ENCODE measurements at places on chromosomes 4 and X. TPM values are rescaled to one million over a fixed set of nuclear protein-coding genes. Genes with fewer than 3 reads are reported as not detected.

Gene PIM2
- 14.8 TPM for total RNA-seq

Gene CUL4B
- 66.2 TPM for total RNA-seq

Gene STBD1
- 7.7 TPM for total RNA-seq

Gene GAGE13
- not detected for total RNA-seq

- no peak for DNase-seq
Observed at GRCh38 chr4:141356963-141357335, 136.3 kb downstream of the ZNF330 start.

GRCh38 chr4:36351082-36351666, 69.8 kb downstream of the DTHD1 start:
- no peak for DNase-seq

- no peak for DNase-seq
Observed at GRCh38 chr4:168118116-168118655, 25.8 kb downstream of the ANXA10 start.

- no peak for DNase-seq
Observed at GRCh38 chr4:116058129-116058528, 944.7 kb upstream of the NDST4 start.

GRCh38 chr4:139556071-139556723, at the start of gene SETD7:
SETD7 (minus strand) TSS chr4:139556219; CDS start chr4:139556137, 82 bp downstream.
- peak; percentile 18 for DNase-seq

DNA sequence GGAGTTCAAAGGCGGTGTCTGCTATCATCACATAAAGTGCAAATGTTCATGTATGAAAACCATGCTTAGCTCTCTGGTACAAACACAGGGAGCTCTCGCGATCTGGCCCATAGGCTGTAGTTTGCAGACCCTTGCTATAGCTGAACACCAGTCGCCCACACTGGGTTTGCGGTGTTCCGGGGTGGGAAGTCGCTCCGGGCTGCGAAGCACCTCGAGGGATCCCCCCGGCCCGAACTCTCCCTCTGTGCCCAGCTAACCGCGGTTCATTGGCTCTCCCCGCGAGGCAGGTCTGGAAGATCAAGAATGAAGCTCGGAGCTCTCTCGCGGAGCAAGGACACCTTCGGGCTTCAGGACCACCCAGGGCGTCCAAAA, 341 bp upstream of the PRPS2 start:
- no peak for DNase-seq

DNA sequence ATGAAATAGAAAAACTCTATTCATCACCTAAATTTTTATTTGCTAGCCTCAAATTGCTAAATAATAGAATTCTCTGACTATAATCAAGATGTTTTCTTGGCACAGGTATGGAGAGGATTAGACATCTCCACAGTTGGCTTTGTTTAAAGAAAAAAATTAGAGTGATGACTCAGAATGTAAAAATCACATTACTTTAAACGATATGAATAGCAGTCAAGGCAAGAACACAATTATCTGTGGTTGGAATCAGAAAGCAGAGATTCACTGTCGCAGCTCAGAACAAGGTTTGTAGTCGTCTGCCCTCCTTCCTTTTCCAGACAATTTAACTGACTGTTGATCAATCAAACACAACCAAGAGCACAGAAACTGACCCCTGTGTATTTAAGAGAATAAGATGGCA, 32.2 kb upstream of the CCKAR start:
- no peak for DNase-seq

DNA sequence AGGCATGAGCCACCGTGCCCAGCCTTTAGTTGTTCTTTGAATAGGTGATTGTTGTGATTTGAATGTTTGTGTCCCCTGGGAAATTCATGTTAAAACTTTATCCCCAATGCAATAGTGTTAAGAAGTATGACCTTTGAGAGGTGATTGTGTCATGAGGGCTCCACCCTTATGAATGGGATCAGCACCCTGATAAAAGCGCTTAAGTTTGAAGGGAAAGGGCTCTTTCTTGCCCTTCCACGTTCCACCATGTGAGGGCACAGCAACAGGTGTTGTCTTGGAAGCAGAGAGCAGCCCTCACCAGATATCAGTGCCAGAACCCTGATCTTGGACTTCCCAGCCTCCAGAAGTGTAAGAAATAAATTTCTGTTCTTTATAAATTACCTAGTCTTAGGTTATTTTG, 33.7 kb upstream of the RP2 start:
- no peak for DNase-seq

GRCh38 chrX:132030264-132030663, 7.2 kb downstream of the STK26 start:
- DNase-seq: no peak

DNA sequence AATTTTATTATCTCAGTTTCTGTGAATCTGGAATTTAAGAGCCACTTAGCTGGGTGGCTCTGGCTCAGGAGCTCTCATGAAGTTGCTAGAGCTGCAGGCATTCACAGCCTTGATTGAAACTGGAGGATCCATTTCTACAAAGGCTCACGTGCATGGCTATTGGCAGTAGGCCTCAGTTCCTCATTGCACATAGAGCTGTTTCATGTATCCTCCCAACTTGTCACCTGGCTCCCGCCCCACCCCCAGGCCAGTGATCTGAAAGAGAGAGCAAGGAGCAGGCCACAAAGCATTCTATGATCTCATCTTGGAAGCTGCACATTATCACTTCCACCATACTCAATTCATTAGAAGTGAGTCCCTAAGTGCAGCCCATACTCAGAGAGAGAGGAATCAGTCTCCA, 18.5 kb upstream of the AP1AR start:
- no peak for DNase-seq

All from thoracic aorta (tissue), 2 donors.